Hematopoietic multipotent progenitor cell treated with erythropoietin and hydrocortisone succinate and interleukin-3 and kit ligand, for 6 days (in vitro differentiated cells): ENCODE measurements at places on chromosomes 1 and 21.
A peak's percentile ranks its signal among the peaks of the same experiment; 100 is the strongest.

DNA sequence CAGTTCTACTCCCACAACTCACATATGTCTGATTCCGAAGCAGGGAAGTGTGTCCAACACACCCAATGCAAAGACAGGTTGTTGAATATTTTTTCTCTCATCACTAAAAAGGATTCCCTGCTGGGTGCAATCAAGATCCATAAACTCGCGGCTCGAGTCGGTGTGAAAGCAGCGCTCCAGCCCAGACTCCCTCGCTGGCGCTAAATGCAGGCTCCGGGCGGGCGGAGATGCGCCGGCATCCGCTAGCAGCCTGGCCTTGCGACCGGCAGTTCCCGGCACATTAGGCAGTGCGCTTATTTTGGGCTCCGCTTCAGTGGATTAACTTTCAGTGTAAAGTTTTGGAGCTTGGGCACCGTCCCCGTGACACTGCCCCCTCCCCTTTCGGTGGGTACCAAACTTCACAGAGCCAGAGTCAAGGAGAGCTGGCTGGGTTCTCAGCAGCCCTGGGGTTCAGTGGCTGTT is 87.7 kb upstream of the POU3F1 start:
- no peak for DNase-seq

DNA sequence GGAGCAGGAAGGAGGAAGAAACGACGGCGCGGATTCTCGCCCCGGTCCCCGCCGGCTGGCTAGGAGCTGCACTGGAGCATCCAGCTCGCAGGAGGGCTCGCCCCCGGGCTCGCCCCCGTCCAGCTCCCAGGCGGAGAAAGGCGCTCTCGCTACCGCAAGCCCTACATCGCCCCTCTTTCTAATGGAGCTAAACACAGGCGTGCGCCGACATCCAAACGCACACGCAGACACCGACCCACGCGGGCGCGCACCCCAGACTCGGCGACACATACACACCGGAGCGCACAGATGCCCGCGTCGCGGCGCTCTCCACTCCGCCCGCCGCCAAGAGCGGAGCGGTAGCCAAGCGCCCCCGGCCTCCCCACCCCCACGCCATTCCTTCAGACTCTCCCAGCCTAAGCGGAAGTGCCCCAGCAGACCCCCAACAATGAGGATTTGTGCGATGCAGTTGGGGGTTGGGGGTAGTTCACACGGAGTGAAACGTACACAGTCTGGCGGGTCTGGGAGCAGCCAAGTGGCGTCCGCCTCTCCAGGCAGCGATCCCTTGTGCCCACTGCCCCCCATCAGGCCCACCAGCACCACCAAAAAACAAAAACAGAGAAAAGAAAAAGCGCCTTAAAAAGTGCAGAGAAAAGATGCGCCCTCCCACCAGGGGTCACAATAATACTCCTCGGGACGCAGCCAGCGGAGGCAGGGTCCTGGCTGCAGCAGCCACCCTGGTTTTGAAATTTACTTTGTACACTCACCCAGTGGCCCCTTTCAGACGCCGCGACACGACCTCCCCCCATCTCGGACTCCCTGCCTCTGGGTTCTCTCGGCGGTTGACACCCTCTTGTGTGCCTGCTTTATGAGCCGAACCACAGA is 1.4 kb downstream of the DAB1 start:
- no peak for DNase-seq

DNA sequence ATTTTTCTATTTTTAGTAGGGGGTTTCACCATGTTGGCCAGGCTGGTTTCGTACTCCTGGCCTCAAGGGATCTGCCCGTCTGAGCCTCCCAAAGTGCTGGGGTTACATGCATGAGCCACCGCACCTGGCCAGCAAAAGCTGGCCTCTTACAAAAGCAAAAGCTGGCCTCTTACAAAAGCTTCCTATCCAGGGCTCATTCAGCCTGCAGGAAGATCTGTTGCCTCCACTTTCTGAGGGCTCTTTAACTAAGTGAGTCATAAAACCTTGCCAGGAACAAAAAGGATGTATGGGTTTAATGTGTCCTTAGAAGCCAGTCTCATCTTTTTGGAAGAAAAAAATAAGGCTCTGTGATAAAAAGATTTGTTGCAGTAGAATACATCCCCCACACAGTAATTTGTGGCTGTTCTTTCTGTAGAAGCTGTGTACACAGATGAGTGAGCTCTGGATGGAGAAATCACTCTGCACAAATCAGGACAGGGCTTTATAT is 15.0 kb downstream of the HTR1D start:
- no peak for DNase-seq

DNA sequence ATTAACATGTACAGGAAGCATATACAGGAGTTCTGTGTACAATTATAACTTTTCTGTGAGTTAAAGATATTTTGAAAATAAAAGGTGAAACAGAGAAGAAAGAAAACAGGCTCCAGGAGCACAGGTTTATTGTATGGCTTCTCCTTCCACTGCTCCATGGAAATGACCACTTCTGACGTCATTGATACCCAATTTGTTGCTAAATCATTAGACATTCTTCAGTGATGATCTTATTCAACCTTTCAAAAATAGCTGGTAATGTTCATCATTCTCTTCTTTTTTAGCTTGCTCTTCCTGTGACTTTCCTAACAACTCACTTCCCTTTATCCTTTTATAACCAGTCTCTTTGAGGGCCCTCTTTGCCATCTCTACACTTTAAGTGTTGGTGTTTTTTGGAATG is 77.8 kb downstream of the KCNK2 start:
- no peak for DNase-seq

- DNase-seq = no peak
These were observed 252.0 kb downstream of the RRAGC start for GRCh38 chr1:38607526-38607925.

DNA sequence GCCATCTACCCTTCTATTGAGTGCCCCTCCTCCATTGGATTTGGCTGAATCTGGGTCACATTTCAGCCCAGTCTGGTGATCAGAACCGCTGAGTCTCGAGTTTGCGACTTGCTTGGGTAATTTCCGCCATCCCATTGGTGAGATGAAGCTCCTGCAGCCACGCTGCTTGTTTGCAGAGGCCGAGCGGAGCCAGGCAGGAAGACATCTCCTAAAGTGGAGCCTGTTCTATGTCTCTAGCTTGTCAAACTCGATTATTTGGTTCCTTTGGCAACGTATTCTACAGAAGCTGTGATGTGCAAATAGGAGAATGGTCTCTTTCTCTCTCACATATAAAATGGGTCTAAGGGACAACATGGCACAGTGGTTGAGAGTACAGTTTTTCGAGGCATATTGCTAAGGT is 206.8 kb upstream of the PLXNA2 start:
- DNase-seq = no peak

DNA sequence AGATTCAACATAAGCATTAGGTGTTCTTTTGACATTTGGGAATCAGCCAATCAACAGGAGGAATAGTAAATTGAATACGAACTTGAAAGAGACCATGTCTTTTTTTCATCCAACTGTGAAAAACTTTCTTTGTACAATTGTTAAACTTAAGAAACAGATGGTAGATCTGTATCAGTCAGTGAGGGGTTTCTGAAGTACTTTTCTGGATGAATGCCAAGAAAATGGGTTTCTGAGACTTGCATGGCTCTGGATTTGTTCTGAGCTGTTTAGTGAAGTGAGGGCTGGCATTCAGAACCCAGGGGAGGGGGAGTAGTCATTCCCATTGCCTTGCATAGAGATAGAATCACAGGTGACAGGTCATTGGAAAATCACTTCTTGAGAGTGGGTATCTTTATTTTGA is 37.4 kb downstream of the PTPRC start:
- DNase-seq = peak; percentile 72

DNA sequence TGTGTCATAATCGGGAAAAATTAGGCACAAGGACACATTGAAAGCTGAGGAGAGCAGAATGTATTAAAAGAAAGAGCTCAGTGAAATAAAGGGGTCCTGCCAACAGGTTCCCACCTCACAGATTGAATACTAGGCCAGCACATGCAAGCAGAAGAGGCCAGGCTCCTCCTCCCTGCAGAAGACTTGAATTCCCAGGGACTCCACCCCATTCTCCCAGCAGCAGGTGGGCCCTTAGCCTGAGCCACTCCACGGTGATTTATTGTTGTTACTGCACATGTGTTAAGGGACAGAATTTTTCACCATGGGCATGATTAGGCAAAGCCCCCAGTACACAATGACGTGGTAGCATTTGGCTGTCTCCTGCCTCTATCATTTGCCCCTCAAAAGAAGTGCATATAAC is 1844.7 kb downstream of the NCAM2 start:
- no peak for DNase-seq

- DNase-seq = no peak
These were observed 116.0 kb downstream of the BCAR3 start for GRCh38 chr1:93565496-93566206.

DNA sequence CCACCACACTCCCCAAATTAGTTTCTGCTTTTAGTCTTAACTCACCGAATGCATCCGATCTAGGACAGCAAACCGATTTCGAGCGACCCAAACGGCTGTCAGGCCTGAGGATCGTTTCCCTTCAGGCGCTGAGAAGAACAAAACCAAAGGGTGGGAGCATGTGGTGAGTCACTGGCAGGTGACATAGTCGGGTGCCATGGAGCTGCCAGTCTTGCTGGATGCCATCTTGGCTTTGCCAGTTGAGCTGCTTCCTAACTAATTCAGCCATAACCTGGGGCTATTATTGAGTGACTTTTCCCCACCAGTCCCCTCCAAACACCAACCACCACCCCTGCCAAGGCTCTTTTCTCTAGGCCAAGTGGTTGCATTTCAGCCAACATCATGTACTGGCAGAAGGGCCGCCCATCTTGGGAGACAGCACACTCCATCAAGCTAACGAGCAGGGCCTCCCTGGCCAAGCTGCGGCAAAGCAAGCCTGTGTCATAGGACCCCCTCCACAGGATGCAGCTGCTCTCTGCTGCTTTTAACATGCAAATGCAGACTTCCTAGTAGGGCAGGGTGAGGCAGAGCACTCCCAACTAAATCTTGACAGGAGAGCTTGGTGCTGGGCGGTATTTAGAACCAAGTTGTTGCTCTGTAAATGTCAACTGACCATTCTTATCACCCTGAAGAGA is 22.3 kb upstream of the PEX19 start:
- no peak for DNase-seq

- no peak for DNase-seq
These were observed 237.6 kb downstream of the MRPL39 start for GRCh38 chr21:25369524-25370300.

GRCh38 chr1:165129568-165130164 is 226.8 kb downstream of the LMX1A start:
- peak; percentile 76 for DNase-seq

GRCh38 chr1:63466759-63467158 is 56.3 kb downstream of the ITGB3BP start:
- DNase-seq = no peak

DNA sequence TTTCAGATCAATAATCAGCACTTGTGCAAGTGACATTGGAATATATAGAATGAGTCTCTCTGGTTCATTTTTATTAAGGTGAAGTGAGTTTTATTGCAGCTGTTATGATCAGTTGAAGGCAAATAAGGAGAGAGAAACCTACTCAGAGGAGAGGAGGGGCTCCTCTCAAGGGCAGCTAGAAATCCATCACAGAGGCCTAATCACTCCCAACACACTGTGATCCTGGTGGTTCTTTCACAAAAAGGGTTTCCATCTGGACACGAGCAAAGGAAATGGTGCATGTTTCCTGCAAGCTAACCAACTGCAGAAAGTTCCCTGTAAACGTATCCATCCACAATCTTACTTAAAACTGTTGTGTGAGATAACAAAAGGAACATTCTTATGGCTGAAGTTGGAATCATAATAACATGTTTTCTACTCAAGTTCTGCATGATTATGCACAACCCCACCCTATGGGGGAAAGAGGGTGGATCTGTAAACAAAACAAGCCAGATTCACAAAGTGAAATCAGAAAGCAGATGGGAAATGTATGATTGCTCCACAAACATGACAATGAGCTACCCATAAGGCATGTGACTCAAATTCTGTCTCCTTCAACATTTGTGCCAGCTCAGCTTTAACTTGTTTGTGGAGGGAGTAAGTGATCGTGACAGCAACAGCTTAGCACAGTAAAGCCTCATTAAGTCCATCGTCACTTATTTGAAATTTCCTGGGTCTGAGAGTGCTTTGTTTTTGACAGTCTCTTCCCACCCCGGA is 141.2 kb upstream of the ST6GALNAC5 start:
- no peak for DNase-seq

GRCh38 chr1:199723250-199723956 is 304.1 kb upstream of the NR5A2 start:
- DNase-seq = no peak

DNA sequence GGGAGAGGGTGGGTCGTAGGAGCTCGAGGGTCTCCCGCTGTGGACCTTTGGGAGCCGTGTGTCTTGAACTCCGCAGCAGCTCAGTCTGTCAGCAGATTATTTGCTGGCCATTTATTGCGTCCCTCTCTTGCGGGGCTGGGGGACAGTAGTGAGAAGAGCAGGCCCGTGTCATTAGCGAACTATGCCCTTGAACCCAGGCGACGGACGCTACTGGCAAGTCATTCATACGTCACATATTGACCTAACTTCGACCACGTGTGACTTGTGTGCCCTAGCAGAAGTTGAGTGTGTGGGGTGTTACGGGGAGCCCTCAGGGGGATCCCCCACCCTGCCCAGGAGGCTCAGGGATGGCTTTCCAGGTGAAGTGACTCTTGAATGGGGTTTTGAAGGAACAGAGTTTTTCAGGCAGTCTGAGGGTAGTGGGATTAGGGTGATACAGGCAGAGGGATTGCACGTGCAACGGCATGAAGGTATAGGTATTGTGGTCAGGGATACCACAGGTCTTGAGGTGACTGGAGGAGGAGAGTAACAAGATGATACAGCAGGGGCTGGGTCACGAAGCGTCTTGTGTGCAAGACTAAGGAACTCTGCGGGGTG is 13.0 kb downstream of the RCC1 start:
- peak; percentile 82 for DNase-seq

DNA sequence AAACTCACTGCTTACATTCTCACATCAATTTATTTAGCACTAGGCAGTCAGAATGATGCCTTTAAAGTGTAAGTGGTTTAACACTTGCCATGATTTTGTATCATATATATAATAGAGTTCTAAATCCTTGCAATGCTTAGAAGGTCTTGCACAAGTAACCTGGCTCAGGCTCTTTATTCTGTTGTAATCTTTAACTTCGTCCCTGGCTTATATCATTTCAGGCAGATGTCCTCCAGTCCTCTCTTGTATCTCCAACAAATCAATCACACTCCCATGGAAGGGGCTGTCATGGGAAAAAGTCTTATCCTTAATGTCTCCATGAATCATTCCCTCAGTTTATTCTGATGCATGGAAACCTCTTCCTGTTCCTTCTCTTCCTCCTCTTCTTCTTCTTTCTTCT is 841.6 kb upstream of the B3GALT2 start:
- DNase-seq = no peak
